ENCODE measurements at places on chromosomes 5 and 9.

DNA sequence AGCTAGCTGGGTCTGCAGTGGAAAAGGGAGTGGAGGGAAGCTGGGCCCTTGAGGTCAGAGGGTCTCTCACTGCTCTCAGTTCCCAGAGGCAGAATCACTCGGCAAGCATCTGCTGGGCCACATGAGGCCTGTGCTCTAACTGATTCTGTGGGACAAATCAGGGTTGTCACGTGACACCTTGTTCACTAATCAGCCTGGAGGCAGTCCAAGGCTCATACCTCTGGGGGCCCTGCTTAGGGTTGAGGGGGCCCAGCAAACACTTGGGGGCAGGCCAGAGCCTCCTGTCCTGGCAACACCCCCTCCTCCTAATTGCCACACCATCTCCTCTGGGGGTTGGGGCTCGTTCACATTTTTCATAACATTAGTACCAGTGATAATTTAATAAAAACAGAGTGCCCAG is 9.1 kb upstream of the DPM2 start:
- DNase-seq = no peak

GRCh38 chr5:15702102-15702501 is 202.1 kb downstream of the FBXL7 start:
- peak; percentile 53 for DNase-seq

GRCh38 chr5:88116396-88116795 is 152.2 kb downstream of the TMEM161B start:
- peak; percentile 39 for DNase-seq

DNA sequence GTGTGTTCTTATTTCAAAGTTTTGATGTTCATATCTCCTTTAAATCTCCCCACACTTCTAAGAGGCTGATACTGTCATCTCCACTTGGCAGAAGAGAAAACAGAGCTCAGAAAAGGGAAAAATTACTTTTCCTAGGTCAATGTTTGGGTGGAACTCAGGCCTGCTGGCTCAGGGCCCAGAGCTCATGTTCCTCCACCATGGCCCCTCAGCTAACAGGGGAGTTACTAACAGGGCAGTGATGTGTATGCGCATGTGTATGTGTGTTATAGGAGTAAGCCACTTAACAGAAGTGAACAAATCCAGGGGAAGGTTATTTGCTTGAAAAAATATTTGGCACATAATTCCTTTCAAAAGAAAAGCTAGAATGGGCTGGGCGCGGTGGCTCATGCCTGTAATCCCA is 2.5 kb downstream of the C1QTNF2 start:
- no peak for DNase-seq

DNA sequence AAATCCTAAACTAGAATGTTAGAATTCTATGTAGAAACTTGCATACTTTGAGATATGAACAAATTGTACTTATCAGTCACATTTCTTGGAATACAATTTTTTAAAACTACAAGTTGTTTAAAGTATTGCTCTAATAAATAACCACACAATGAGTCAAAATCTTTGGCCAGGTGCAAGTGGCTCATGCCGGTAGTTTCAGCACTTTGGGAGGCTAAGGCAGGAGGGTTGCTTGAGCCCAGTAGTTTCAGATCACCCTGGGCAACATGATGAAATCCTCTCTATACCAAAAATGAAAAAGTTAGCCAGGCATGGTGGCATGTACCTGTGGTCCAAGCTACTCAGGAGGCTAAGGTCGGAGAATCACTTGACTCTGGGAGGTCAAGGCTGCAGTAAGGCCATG is 257.8 kb downstream of the COX7C start:
- DNase-seq = no peak

GRCh38 chr9:27880635-27881034 is 307.4 kb upstream of the C9orf72 start:
- peak; percentile 56 for DNase-seq

DNA sequence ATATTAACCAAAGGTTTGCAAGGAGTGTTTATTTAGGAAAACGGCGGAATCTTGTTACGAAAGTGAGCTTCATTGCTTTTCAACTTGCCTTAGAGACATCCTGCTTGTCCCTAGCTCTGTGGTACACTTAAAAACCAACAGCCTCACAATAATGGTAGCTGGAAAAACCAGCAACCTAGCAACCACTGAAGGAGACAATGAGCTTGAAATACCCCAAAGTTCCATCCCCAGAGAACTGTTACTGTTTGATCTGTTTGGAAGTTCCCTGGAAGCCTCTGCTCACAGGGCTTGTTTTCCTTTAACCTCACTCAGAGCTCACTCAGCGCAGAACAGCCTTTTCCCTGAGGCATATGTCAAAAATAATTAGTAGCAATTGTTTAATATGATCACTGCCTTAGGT is 43.2 kb downstream of the SH3TC2 start:
- DNase-seq = no peak

GRCh38 chr9:74496406-74496805 is 729 bp upstream of the RORB start:
- DNase-seq = no peak

DNA sequence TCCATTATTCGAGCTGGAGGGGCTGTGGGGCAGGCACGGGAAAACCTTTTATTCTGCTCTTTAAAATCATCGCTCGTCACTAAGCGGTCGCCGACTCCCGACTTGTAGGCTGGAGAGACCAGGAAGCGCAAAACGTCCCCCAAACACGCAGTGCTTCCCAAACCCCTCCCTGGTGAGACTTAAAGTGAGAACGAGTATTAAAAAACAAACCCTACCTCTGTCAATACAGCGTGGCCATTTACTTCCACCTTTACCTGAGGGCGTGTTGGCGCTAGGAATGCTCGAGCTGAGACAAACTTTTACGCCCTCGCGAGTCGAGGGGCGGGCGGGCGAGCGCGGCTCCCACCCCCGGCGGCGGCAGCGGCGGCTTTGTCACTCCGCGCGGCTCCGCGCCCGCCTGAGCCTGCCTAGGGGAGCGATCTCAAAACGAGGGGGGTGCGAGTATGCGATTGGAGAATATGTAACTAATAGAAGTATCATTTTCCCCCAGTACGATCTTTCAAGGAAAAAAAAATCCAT is at the start of gene NR2F1-AS1:
NR2F1-AS1 (minus strand) TSS at position 293 of the 519 bp plus-strand sequence.
- DNase-seq = peak; percentile 39

DNA sequence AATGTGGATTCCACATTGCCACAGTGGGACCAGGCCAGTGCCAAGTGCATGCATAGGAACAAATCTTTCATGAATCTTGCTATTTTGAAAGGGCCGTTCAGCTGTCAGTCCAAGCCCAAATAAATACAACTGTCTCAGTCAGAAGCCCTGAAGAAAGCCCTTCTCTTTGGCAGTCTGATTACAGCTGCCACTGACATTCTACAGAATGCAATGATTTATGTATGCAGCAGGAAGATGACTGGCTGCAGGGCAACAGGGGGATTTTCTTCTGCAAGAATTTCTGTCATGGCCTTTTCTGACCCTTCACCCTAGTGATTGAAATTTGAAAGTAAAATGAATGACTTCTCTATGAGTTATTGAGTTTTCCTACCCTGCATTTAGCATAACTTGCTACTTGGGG is 86.7 kb upstream of the FER start:
- no peak for DNase-seq

GRCh38 chr5:171050916-171051315 is 189.1 kb downstream of the RANBP17 start:
- DNase-seq = no peak

DNA sequence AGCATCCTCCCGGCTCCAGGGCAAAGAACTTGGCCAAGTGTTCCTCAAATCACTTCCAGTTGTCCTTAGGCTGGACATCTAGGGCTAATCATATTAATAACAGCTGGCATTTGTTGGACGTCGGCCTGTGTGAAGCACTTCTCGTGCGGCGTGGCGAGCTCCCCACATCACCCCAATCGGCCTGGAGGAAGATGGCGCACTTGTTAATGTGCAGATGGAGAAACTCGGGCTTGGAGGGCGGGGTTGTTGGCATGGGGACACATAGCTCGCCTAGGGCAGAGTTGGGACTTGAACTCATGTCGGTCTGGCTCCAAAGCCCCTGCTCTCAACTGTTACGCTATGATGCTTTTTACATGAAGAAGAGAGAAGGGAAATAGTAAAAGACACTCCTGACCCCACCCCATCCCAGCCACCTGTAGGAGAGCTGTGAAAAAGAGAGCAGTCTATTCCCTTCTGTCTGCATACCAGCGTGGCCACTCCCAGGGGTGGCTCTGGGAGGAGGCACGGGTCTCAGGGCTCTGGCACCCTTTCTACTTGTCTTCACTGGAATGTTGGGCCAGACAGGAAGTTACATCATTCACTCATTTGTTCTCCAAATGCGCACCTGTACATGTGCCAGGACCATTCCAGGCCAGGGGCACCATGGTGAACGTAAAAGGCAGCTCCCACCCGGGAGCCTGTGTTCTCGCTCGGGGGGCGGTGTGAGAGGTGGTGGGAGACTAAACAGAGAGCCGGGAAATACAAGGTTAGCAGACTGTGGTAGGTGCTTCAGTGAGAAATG is 12.8 kb upstream of the NUP214 start:
- DNase-seq = peak; percentile 68

DNA sequence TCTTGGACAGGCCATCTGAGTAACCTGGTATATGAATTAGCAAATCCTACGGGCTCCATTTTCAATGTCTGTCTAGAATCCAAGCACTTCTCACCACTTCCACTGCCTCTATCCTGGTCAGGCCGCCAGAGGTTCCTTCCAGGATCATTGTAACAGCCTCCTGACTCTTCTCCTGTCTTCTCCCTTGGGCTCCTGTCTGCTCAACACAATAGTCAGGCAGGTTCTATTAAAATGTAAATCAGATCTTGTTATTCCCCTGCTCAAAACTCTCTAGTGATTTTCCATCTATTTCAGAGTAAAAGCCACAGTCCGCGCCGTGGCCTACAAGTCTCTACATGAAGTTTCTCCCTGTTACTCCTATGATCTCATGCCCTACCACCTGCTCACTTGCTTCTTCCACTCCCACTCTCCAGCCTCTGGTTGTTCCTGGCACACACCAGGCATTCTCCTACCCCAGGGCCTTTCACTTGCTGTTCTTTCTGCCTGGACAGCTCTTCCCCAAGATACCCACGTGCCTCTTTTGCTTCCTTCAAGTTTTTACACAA is 21.7 kb downstream of the ZNF366 start:
- DNase-seq = peak; percentile 95

DNA sequence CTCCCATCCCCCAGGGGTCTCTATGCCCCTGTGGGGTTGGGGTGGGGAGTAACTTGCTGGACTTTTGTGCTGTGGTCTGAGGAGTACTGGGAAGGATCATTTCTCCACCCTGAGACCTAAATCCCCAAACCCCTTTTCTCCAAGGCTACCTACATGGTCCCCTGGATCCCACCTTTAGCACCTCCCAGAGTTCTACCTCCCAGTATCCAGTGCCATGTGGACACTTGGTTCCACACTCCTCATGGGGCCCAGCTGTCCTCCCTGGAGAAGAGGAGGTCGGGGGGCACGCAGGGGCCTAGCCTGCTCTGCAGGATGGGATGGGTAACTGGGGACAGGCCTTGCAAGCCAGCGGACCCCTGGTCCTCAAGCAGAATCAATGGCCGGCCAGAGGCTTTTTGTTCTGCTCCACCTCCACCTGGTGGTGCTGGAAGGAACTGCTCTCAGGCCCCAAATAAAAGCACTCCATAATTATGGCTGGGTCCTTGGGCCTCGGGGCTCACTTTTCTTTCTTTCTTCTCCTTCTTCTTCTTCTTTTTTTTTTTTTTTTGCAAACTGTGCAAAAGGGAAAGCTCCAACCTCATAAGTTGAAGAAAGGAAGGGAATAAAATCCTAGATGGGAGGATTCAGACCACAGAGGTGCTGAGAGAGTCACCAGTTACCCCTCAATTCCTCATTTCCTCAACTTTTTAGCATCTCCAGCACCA is 68.4 kb downstream of the PSD2 start:
- DNase-seq = peak; percentile 61

DNA sequence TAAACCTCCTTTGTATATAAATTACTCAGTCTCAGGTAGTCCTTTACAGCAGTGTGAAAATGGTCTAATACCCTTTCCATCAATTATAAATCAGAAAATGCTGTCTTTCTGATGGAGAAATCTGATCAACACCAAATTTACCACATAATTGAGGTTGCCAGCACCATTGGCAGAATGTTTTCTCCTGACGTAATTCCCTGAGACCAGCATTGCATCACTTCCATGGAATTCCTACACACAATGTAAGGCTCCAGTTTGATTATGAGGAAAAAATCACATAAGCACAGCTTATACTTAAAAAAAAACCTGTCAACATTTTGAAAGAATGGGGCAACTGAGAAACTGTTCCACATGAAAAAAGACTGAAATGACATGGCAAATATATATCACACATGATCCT is 618.7 kb upstream of the CDH6 start:
- DNase-seq = peak; percentile 7

DNA sequence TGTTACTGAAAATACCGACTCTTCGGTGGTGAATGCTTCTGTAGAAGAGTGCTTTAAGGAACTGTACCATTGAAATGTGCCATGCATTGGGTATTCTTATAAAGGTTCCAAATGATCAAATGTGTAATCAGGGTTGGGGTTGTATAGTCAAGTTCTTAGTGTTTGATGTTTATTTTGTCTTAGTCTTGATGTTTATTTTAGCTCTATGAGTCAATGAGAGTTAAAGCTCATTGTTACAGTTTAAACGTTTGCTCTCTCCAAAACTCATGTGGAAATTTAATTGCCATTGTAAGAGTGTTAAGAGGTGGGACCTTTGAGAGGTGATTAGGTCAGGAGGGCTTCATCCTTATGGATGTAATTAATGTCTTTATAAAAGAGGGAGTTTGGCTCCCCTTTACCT is 153.0 kb downstream of the FER start:
- peak; percentile 22 for DNase-seq

GRCh38 chr5:140351609-140352334 is 5.4 kb upstream of the HBEGF start:
- DNase-seq = peak; percentile 79

GRCh38 chr5:1901061-1901460 is 18.3 kb upstream of the IRX4 start:
- DNase-seq = no peak

DNA sequence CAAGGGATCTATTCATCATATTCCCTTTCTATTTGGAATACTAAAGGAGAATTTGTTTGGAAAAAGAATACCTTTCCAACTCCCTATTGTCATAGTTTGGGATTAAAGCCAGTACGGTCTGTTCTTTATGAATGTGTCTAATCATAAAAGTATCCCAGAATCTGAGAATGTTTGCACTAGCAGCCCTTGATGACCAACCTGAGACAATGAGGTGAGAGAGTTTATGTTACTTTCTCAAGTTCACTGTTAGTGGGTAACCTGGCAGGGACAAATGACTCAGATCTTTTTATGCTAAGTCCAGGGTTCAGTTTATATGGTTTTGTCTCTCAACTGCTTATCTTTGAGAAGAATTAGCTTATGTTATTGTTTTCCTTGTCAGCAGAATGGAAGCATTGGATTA is 25.3 kb upstream of the TLR4 start:
- DNase-seq = no peak

GRCh38 chr5:55920784-55921183 is 69.6 kb downstream of the IL31RA start:
- peak; percentile 22 for DNase-seq

- no peak for DNase-seq
These were observed 76.8 kb downstream of the PALM2AKAP2 start for GRCh38 chr9:109856785-109857184.

DNA sequence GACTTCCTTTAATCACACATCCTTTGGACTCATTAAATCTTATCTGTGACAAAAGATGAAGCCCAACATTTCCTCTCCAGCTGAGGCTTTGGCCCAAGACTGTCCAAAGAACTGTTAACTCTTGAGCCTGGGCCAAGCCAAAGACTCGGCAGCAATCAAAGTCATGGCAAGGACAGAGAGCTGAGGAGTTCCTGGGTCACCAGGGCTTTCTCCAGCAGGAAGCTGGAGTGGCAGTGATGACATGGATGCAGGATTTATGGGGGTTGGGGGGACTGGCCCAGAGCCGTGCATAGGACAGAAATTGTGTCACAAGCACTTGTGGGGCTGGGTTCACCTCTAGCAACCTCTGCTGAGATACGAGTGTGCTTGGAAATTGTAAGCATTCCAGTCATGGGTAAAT is 440.3 kb downstream of the PLK2 start:
- no peak for DNase-seq

All from epithelial cell of esophagus (primary cell).